ENCODE measurements at places on chromosomes 1 and 21. TPM values are rescaled to one million over a fixed set of nuclear protein-coding genes. Genes with fewer than 3 reads are reported as not detected.

- DNase-seq, result no peak
Measured at GRCh38 chr1:24191860-24192259, 4.8 kb upstream of the IFNLR1 start.

GRCh38 chr1:29171089-29171488 lies 10.6 kb downstream of the SRSF4 start:
- no peak for DNase-seq

GRCh38 chr1:220750131-220750515 lies 2.0 kb downstream of the MTARC2 start:
- DNase-seq, result no peak

DNA sequence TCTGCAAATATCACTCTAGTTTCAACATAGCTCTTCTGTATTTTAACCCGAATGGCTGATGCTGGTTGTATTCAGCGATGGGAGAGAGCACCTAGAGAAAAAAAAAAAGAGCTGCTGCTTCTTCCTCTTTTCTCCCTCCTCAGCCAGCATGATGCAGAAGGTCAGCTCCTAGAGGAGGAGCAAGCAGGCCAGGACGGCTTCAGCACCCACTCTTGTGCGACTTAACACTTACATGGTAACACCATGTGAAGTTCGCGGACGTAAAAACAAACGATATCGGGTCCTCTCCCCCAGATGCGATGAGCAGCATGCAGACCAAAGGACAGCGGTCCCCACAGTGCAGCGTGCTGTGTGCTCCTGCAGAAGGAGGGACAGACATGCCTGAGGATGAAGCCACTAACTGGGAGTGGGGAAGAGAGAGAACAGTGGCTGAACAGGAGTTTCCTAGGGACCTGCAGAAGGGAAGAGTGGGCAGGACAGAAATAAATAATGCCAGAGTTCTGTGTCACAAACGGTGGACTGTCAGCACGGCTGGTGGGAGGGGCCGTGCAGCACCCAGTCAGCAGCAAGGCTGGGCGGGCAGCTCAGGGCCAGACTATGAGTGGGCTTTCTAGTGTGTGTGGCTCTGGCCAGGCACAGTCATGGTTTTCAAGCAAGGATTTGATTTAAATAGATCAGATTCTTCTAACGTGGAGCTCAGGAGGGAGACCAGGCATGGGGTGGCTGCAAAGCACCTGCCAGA lies 11.4 kb upstream of the B3GALT5 start:
- DNase-seq, result no peak

The TEKT2 gene
- total RNA-seq, result not detected

The BCAR3 gene
- 15.2 TPM for total RNA-seq

The MRPL55 gene
- total RNA-seq, result 58.6 TPM

The CFAP57 gene
- total RNA-seq, result not detected

Data from left ventricle myocardium superior (tissue), 1 donor.